H1 (cell line): ENCODE measurements at places on chromosomes 4 and X. TPM values are rescaled to one million over a fixed set of nuclear protein-coding genes. Genes with fewer than 3 reads are reported as not detected.

GRCh38 chrX:8675006-8675630 is 56.8 kb downstream of the ANOS1 start:
- no peak for DNase-seq

- no peak for DNase-seq
Measured at GRCh38 chr4:1597021-1597931, 86.8 kb downstream of the FAM53A start.

- no peak for DNase-seq
Measured at GRCh38 chrX:7269991-7270390, 122.0 kb upstream of the PUDP start.

DNA sequence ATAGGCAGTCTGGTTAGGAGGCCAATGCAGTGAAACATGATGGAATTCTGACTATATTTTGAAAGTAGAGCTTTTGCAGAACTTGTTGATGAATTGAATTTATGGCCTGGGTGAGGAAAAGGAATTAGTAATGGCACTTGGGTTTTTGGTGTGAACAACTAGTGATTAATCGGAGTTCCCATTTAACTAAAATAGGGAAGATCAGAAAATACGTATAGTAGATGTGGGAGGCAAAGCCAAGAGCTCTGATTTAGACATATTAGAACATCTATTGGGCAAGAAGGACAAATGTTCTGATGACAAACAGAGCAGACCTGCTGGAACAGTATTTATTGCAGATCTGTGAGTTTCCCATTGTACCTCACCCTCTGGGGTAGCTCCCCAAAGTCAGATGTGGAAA is 12.3 kb upstream of the NDP start:
- DNase-seq = no peak

- DNase-seq = no peak
Measured at GRCh38 chr4:21858971-21859370, 89.6 kb downstream of the KCNIP4 start.

MAGED4 gene
- total RNA-seq = 58.6 and 62.3 TPM in 2 replicates
